ENCODE measurements at places on chromosomes 16 and 17.
A peak's percentile ranks its signal among the peaks of the same experiment; 100 is the strongest.

DNA sequence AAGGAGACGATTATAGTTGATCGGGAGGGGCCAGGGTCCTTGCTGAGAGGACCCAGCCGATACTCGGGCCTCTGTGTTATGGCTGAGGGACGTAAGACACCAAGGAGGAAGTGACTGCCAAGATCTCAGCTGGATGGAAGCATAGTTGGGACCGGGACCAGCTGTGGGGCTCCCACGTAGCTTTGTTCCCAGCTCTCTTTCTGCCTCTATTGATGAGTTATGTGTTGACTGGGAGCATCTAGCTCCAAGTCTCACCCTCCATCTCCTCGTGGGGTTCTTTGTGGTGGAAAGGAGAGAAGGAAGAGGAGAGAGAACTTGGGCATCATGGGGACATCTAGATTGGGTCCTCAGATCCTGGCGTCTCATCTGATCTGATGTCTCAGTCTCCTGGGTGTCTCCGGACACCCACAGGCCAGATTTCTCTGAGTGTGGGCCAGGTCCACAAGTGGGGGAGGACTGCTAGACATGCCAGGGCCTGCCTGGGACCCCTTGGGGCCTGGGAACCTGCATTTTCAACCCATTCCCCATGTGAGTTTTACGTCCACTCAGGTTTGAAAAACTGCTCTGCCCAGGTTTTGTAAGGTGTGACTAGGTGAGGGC lies 1.0 kb downstream of the MGRN1 start:
- no peak for DNase-seq

DNA sequence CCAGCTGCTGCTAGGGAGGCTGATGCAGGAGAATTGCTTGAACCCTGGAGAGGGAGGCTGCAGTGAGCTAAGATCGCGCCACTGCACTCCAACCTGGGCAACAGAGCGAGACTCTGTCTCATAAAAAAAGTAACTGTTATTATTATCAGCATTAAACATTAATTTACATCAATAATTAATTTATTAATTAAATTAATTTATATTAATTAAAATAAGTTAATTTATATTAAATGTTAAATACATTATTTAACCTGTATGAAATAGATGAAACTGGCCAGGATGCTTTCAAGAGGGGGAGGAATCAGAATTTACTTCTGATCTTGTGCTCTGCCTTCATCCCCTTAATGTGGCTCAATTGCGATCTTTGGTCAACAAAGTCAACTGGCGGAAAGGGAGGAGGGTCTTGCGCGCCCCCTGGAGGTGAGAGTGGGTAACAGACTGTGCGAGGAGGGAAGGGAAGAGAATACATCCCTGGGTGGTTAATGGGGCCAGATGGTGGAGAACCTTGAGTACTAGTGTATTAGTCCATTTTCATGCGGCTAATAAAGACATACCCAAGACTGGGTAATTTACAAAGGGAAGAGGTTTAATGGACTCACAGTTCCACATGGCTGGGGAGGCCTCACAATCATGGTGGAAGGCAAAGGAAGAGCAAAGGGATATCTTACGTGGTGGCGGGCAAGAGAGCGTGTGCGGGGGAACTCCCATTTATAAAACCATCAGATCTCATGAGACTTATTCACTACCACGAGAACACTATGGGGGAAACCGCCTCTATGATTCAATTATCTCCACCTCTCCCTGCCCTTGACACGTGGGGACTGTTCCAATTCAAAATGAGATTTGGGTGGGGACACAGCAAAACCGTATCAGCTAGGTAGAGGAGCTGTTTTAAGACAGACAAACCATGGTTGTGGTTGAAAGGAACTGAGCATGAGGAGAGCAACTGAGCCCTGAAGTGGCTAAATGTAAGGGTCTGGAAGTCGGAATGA lies 15.7 kb upstream of the CPPED1 start:
- peak; percentile 21 for DNase-seq

GRCh38 chr17:33596899-33597298 lies 303.8 kb upstream of the ASIC2 start:
- DNase-seq = no peak

DNA sequence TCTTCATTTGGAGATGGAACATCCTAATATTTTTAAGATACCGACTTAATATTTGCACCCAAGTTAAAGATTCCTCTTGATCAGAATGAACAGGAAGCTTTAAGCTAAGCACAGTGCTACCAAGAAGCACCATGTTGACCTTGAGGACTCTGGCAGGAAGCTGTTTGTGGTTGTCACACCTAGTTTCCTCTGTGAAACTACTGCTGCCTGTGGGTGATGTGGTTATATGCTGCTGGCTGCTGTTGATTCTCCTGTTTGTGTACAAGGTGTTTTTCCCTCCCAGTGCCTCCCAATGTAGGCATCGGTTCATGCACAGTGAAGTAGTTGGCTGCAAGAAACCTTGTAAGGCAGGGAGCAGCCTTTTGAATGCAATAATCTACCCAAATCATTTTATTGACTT lies 23.4 kb downstream of the RBL2 start:
- DNase-seq = no peak

- no peak for DNase-seq
Observed at GRCh38 chr16:850668-851067, 50.1 kb upstream of the GNG13 start.

DNA sequence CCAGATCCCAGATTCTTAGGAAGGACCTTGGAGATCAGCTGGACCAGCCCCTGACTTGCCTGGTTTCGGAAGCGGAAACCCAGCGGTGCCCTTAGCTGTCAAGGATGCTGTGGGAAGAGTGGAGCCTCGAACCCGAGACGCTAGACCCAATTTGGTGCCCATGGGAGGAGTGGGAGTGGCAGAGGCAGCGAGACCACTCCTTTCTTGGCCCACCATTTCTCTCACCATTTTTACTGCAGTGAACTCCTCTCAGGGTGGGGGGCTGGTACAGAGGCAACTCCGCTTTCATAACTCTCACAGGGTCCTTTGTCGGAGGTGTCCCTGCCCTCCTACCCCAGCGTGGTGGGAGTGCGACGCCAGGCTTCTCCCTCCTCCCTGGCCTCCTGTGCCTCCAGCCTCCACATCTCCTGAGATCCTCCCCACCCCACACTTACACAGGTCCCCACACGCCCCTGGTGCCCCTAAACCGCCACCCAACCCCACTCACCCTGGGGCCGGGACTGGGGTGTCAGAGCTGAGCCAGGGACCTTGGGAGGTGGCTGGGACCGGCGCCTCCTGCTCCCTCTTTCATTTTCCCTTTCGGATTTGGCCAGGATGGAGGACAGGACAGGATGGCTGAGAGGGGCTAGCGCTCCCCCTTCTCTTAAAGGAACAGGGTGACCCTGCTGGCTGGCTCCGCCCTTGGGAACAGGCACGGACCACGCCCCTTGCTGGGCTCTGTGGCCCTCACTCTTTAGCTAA lies at the start of gene GJD3:
Gene GJD3, minus strand, starts transcription at position 617 of the 741 bp plus-strand sequence. CDS start 922 bp downstream, outside the sequence.
- DNase-seq = no peak

DNA sequence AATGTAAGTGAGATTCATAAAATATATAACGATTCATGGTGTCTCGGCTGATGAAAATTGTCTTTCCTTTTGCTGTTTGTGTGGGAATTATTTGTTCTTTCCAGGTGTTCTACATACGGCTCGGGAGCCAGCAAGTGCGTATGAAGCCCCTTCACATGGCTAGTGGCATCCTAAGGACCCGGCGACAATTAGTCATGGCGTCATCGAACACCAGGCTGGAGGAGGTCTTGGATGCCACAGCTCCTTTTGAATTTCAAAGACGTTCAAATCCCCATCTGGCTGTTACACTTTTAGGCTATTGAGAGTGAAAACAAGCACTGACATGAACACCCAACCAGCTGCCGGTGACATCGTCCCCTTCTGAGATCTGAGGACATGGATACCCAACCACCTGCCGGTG lies 397.7 kb upstream of the TNRC6C start:
- no peak for DNase-seq

DNA sequence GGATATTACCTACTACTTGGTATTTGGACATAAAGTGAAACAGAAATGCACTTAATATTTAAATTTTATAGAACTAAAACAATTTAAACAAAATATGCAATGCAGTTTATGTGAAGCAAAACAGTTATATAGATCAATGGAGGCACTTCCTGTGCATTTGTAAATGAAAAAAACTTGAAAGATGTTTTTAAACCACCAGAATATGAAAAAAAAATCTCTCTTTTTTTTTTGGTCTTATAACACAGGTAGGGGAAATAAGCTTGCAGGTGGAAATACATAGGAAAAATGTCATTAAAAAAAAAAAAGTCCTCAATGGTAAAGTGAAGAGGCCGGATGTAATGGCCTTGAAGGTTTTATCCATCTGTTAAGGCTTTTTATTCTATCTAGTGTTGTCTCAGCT lies 180.3 kb upstream of the AXIN2 start:
- DNase-seq = no peak

- no peak for DNase-seq
Observed at GRCh38 chr16:8956265-8957062, 7.2 kb downstream of the USP7 start.

- DNase-seq = no peak
Observed at GRCh38 chr17:62119373-62119772, 54.3 kb upstream of the MED13 start.

DNA sequence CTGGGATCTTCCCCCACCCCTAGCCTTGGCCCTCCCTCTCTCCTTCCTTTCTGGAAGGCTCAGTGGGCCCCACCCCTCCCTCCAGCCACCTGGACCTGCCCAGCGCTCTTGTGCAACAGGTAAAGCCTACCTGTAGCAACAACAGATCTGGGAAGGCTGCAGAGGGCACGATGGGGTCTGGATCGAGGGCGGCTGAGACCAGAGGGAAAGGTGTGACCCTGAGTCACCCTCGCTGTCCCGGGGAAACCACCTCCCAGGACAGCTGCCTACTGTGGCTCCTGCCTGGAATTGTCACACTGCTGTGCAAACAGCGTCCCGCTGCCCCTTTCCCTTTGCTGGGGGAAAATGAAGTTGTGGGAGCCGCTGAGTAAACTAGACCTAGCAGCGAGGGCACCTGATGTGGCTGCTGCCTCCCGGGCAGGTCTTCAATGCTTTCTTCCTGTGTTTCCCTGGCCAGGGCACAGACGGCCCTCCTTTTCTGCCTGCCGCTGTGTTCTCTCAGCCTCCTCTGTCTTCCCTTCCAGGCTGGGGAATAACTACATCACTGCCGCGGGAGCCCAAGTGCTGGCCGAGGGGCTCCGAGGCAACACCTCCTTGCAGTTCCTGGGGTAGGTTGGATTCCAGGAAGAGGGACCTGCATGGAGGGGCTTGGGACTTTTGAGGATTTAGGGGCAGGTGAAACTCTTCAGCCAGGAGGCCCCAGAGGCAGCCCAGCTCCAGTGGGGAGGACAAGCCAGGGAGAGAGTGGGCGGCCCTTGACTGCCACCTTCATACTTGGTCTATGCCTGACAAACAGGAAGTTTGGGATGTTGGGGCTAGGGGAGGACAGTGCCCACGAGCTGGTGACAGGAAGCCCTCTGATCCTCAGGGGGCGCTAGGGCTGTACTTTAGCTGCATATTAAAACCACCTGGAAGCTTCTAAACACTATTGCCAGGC lies 22.2 kb upstream of the CYLD start:
- no peak for DNase-seq

- DNase-seq = no peak
Observed at GRCh38 chr16:1050921-1051320, 21.6 kb upstream of the SSTR5 start.

DNA sequence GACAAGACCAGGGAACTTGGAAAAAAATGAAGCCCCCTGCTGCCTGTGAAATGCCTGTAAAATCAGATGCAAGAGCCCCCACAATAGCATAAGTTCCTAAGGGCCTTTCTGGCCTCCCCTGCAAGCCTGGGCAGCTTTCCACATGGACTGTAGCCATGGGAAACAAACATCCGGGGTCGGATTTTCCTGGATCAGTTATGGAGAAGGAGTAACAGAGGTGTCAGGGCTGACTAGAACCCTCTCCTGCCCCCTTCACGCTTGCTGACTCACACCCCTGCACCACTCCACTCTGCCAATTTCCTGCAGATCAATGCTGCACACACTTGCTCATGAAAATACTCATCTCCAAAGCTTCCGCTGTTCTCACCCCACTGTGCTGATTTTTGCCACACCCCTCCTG lies 258.6 kb downstream of the CBLN1 start:
- DNase-seq = no peak

DNA sequence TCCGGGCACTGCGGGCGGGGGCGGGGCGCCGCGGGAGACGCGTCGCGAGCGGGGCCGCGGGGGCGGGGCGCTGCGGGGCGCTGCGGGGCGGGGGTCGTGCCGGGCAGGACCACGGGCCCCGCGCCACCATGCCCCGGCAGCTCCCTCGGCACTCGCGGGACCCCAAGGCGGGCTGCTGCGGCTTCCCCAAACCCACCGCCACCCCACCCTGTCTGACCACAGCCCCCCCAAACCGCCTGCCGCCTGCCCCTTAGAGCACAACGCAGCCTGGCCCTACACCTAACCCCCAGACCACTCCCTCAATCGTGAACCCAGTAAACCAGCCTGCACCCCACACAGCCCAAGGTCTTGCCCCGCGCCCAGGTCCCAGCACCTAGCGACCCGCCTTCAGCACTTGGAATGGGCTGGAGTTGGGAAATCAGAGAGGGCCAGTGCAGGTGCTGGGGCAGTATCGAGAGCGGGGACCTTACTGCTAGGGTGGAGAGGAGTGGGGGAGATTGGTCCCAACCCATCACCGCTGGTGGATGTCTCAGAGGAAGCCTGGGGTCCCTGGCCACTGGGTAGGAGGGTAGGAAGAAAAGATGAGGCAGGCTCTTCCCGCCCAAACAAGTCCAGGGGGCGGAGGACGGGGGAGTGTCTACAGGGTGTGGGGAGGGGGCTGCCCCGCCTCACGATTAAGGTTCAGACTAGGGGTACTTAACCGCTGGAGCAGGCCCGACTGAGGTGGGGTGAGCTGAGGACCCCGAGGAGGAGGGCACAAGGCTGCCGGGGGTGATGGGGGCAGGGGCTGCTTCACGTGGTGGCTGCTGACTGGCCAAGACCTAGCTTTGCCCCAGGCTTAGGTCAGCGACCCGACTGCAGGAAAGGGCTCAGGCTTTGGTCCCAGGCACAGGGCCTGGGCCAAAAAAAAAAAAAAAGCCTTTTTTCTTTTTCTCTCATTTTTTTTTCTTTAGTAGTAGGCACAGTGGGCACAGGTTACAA lies 539 bp upstream of the VAMP2 start:
- peak; percentile 6 for DNase-seq

Measured in SHP77 treated with DMSO at 0.1 percent for 48 hours (cell line).